Stimulated activated CD8-positive, alpha-beta memory T cell treated with anti-CD3 and anti-CD28 coated beads, Interleukin-2, amount 100 ng/mL, for 1 hour (primary cell): ENCODE measurements at places on chromosomes 7 and 10.

GRCh38 chr7:136618818-136619217 lies 249.6 kb upstream of the CHRM2 start:
- no peak for DNase-seq

DNA sequence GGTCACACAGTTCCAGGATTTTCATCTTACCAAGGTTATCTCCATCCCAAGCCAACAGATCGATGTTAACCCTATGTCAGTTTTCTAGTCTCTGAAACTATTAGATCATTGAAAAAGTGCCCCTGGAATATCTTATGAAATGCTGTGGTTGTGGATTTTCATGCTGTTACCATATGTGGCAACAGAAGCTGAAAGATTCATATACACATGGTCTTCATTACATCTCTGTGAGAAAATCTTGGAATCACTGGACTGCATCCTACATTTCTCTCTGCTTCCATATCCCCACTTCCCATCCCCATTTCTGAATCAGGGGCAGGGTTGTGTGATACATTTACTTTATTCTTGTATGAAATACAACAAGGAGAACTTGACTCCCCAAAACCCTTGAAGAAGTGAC lies 146.1 kb downstream of the SLC16A9 start:
- no peak for DNase-seq

DNA sequence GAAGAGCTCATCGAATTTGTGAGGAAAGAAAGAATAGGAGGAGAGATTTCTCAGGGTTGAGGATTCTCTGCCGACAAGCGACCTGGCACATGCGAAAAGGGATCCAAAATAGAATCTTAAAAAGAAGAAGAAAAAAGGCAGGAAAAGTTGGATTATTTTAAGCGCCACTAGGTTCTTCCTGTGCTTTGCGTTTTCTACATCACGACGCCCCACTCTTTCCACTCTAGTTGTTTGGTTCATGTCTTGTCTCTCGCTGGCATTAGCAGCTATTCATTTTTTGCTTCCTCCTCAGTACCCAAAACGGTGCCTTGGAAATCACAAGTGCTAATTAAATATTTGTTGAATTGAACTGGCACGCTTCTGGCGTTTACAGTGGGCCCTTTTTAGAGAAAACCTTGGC lies 674 bp upstream of the FRA10AC1 start:
- no peak for DNase-seq

DNA sequence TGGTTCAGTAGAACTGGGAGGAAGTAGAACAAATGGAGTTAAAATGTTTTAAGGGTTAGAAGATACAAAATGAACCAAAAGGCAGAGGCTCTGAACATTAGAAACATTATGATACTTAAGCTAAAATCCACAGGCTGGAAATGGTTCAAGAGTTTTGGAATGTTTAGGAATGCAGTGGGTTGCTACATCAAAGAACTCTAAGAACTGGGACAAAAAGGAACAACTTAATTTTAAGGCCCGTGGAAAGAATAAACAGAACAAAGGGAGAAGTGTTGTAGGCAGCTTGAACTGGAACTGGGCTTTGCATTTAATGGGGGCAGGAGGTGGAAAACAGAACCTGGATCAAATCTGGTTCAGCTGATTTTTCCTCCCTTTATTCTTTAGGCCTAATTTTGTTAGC lies 3.5 kb upstream of the C7orf25 start:
- no peak for DNase-seq

DNA sequence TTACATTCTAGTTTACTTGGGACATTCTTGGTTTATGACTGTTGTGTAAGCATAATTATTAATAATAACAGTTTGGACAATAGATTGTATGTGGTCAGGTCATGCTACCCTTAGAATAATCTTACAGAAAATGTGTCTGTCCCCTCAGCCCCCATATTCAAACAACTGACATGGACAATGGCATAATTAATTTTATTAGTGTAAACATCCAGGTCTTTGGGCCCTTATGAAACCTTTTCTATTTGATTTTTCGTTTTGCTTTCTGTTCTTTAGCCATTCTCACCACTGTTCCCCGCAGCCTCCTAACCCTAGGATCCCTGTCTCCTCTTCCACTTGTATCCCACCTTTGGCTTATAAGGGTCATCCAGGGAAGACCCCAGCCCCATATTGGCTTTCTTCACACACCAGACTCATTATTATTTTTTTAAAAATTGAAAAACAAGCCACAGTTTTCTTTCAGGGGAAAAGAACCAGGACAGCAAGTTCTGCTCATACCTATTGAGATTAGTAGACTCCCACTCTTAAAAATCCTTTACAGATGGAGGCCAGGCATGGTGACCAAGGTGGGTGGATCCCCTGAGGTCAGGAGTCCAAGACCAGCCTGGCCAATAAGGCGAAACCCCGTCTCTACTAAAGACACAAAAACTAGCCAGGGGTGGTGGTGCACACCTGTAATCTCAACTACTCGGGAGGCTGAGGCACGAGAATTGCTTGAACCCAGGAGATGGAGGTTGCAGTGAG lies 11.5 kb downstream of the VIM start:
- no peak for DNase-seq

GRCh38 chr10:132508581-132509443 lies 28.8 kb upstream of the INPP5A start:
- no peak for DNase-seq

DNA sequence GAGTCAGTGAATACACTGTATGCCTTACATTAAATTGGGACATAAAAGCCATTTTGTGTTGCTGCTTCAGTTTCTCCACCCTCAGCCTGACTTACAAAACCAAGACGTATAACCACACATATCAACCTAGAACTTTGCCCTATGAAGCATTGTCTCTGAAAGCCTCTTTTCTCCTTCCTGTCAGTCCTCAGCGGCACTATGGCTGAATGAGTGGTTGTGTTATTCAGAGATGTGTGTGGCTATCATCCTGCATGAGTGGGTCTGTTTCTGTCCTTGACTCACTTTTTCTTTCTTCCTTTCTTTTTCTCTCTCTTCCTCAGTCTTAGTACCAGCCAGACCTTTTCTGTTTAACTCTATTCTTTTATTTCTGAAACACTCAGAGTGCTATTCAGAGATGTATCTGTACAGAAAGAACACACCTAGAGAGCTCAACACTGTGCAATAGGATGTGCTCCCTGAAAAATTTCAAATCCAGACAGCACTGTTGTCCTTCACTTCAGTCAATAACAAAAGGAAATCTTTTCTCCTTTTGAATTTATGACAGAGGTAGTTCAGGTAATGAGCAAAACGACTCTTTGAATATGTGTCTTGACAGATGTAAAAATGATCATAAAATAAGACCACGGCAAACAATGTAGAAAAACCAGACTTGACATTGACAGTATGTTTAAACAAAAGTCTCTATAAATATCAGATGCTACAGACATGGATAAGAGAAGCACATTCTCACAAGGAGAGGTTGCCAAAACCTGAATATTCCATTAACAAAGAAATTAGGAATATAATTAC lies 163.3 kb upstream of the FEZF1 start:
- no peak for DNase-seq

GRCh38 chr10:112826018-112826697 lies 123.9 kb upstream of the TCF7L2 start:
- no peak for DNase-seq

DNA sequence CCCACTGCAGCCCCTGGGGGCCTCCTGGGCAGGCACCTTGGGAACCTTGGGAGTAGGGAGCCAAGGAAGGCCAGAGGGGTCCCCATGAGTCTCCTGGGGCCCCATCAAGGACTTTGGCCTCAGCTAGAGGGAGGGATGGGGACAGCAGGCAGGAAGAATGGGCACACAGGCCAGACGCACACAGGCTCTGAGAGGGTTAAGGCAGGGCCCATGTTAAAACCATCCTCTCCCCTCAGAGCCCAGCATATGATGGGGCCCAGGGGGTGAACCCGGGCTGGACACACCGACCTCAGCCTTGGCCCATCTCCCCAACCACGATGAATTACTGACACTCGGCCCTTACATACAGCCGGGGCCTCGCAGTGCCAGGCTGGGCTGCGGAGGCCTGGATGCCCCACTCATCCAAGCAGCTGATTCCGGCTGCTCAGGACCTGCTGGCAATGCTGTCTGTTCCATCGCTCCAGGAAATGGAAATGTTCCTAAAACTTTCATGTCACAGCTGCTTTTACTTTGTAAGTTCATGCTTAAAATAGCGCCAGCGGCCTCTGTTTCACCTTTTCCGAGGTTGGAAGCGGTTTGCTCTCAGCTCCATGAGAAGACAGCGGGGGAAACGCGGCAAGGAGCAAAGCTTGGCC lies 17.3 kb upstream of the INPP5A start:
- no peak for DNase-seq

DNA sequence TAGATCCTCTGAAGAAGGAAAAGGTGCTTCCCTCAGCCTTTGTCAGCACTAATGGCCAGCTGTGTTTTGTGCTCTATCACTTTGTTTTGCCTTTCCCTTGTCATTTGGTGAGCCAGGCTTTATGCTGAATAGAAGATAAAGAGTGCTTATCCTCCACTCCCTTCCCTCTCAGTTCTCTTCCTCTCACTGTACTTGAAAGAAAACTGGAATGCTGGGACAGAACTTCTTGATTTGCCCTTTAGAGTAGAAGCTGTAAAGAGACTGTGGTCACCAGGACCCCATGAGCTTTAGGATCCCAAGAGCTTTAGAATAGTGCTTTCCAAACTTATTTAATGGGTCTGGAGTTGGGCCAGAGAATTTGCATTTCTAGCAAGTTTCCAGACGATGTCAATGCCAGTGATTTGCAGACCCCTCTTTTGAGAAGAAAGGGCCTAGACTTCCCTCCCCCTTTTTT lies 81.4 kb downstream of the LRRC4 start:
- no peak for DNase-seq

DNA sequence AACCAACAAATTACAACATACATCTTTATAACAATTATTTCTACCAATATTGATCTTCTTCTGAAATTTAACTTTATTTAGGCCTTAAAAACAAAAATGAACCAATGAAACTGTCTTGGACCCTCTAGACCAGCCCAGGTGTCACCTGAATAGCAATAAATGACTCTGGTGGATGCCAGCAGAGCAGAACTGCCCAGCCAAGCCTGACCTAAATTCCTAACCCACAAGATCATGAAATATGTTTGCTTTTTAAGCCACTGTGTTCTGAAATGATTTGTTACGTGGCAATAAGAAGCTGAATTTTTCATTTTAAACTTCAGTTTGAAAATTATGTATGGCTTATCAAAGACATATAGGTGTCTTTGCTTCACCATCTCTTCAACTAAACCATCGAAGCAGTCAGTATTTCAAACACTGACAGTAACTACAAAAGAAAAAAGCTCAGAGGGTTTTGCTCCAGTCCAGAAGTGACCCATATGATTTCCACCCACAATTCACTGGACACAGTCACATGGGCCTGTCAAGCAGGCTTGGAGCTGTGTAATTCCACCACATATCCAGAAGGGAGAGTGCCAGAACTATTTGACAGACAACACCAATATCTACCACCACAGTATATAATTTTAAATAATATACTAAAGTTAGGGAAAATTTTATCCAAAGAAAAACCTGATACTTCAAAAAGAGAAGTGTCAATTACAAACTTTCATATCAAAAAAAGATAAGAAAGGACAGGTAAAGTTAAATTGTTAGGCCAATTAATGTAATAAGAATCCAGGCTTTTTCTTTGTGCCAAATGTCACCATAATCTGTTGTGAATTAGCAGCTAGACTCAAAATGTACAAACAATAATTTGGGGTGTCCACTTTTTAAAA lies 94.5 kb downstream of the KMT2C start:
- no peak for DNase-seq

- no peak for DNase-seq
These were observed 462.6 kb upstream of the MGMT start for GRCh38 chr10:129004398-129004797.

GRCh38 chr7:152931633-152932032 lies 172.1 kb downstream of the ACTR3B start:
- DNase-seq = no peak

- no peak for DNase-seq
These were observed 15.8 kb upstream of the SVIL start for GRCh38 chr10:29650552-29650944.
